ENCODE measurements at places on chromosomes 2 and 18.

- no peak for DNase-seq
These were observed 105.0 kb upstream of the ALK start for GRCh38 chr2:30026091-30027055.

DNA sequence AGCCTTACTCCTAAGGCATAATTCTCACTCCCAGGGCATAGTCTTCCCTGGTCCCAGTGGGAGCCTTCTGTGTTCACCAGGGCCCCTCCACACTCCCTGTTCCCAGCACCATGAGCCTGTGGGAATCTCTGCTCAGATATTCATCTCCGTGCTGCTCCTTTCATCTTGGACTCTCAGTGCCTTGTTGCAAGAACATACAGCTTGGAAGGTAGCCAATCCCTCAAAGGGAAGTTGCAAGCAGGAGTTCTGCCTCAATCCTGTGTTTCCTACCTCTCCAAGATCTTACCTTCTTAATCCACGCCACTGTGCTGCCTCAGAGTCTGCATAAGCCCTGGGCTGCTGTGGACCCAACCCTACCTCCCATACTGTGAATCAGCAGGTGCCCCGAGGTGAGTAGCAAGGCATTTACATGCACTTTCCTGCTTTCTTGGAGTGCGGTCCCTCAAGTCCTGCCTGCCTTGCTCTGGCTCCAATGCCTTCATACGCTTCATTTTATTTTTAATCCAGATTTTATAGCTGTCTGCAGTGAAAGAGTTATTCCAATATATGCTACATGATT, 413.8 kb upstream of the RAB6C start:
- DNase-seq = no peak

GRCh38 chr2:126662621-126663020, 6.7 kb downstream of the GYPC start:
- DNase-seq = no peak

DNA sequence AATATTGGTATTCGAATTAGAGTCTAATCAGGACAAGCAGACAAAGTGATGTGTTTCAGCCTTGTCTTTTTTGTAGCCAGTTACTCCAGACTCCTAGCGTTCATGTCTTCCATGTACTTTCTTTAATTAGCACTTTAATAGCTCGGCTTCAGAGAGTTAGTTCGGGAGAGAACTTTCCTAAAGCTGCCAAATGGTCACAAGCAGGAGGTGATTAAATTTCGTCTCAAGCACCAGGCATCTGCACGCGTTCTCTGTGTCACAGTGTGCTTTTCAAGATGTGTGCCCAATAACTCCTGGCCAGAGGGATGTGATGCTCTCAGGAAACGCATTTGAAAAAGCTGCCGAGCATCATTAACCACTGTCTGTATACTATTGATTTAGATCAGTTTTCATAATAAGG, 790.8 kb downstream of the SOCS6 start:
- no peak for DNase-seq

- no peak for DNase-seq
These were observed 99.3 kb downstream of the TPO start for GRCh38 chr2:1512321-1513289.

DNA sequence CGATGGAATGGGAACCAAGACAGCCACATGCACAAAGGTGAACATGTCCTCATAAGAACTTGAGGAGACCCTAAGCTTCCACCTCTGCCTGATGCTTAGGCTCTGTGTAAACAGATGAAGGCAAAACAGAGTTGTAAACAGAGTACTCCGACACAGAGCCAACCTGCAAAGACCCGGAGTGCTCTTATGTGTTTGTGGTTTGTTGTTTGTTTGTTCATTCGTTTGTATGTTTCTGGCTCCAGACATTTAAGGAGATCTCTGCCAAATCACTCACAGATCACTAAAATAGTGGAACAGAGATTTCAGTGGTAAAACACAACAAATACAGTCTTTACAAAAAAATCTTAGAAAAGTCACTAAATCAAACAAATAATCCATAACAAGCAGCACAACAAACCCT, 294.9 kb downstream of the EIPR1 start:
- no peak for DNase-seq

- no peak for DNase-seq
These were observed 271.1 kb downstream of the PRKCE start for GRCh38 chr2:45922577-45922988.

- DNase-seq = no peak
These were observed 21.3 kb downstream of the PRKAG3 start for GRCh38 chr2:218810256-218810655.

DNA sequence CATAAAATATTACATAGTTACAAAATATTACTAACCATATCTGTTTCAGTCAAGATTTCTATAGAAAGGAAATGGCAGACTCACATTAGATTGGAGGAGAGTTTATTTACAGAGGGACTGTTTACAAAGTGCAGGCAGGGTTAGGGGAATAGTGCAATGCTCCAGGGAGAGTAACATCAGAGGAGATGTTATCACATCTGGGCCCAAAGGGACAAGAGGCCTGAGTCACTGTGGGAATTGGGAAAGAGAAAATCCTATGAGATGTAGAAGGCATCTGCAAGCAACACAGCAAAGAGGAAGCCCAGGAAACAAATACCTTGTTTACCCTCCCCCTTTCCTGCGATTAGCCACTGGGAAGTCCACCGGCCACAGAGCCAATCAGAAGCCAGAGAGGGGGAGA, 227.3 kb upstream of the TANK start:
- no peak for DNase-seq

DNA sequence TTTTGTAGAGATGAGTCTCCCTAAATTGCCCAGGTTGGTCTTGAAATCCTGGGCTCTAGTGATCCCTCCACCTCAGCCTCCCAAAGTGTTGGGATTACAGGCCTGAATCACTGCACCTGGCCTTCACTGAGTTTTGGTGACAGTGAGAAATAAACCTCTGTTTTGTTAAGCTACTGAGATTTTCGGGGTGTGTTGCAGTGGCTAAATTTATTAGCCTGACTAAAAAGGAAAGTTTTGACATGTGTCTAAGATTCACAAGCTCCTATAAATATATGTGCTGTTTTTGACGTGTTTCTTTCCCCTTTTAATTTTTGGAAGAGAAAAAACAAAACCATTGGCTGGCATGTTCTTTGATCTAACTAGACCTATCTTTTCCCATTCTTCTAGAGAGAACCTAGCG, 190.5 kb upstream of the MC4R start:
- DNase-seq = no peak

- DNase-seq = no peak
These were observed 40.5 kb downstream of the CROCC2 start for GRCh38 chr2:240946654-240947053.

- no peak for DNase-seq
These were observed 96.7 kb downstream of the TMEM163 start for GRCh38 chr2:134621939-134622705.

- no peak for DNase-seq
These were observed 15.8 kb upstream of the ANKRD12 start for GRCh38 chr18:9120796-9121195.

GRCh38 chr2:172893671-172894070, 158.0 kb downstream of the RAPGEF4 start:
- no peak for DNase-seq

GRCh38 chr18:35155398-35156117, 85.3 kb upstream of the ZNF397 start:
- DNase-seq = no peak

All from GM12864 (cell line).